ENCODE measurements at places on chromosomes 2 and 18. TPM values are rescaled to one million over a fixed set of nuclear protein-coding genes. Genes with fewer than 3 reads are reported as not detected.

TTC21B gene
- total RNA-seq = 18.8 TPM

TNFAIP6 gene
- 20.3 TPM for total RNA-seq

SERPINB5 gene
- total RNA-seq = not detected

BMP10 gene
- not detected for total RNA-seq

CYRIA gene
- total RNA-seq = 3.5 TPM

CCDC141 gene
- 3.7 TPM for total RNA-seq

CELF4 gene
- not detected for total RNA-seq

HRH4 gene
- not detected for total RNA-seq

GALNT3 gene
- total RNA-seq = 1.5 TPM

ABCG8 gene
- not detected for total RNA-seq

ZNF514 gene
- 7.5 TPM for total RNA-seq

CMPK2 gene
- not detected for total RNA-seq

PRKCE gene
- 5.8 TPM for total RNA-seq

SLC5A6 gene
- total RNA-seq = 54.5 TPM

EEF1B2 gene
- 488 TPM for total RNA-seq

LRATD1 gene
- total RNA-seq = 0.57 TPM

NDUFS1 gene
- 134 TPM for total RNA-seq

DNA sequence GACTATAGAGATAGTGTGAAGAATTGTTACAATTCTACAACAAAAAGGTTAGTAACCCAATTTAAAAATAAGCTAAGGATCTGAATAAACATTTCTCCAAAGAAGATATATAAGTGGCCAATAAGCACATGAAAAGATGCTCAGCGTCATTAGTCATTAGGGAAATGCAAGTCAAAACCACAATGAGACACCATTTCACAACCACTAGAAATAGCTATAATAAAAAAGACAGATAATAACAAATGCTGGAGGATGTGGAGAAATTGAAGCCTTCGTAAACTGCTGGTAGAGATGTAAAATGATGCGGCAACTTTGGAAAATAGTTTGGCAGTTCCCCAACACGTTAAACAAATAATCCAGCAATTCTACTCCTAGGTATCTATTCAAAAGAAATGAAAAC is 366.5 kb upstream of the POU3F3 start:
- DNase-seq = no peak

- DNase-seq = peak; percentile 40
Observed at GRCh38 chr18:56661360-56662062, 10.4 kb downstream of the WDR7 start.

- DNase-seq = no peak
Observed at GRCh38 chr2:67142741-67143140, 254.4 kb upstream of the ETAA1 start.

DNA sequence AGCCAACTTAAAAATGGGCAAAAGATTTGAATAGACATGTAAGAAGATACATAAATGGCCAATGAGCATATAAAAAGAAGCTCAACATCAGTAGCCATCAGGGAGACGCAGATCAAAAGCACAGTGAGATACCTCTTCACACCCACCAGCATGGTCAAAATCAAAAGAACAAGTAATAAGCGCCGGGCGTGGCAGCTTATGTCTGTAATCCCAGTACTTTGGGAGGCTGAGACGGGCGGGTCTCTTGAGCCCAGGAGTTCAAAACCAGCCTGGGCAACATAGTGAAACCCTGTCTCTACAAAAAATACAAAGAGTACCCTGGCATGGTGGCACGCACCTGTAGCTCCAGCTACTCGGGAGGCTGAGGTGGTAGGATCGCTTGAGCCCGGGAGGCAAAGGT is 4.6 kb upstream of the CIB4 start:
- no peak for DNase-seq

DNA sequence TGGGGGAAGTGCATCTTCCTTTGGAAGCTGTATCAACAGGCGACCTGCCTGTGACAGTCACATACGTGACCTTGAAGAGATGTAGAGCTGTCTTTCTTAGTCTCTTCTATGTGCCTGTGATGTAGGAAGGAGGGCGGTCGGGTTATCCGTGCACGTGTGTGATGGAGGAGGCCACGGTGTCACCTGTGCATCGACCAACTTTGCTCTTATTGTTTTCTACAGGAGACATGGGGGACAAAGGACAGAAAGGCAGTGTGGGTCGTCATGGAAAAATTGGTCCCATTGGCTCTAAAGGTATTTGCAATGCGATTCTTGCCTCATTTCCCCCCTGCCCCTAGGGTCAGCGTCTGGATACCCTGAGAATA is 20.7 kb upstream of the ALLC start:
- no peak for DNase-seq

GRCh38 chr2:26585966-26586365 is 55.2 kb downstream of the CIB4 start:
- DNase-seq = no peak

DNA sequence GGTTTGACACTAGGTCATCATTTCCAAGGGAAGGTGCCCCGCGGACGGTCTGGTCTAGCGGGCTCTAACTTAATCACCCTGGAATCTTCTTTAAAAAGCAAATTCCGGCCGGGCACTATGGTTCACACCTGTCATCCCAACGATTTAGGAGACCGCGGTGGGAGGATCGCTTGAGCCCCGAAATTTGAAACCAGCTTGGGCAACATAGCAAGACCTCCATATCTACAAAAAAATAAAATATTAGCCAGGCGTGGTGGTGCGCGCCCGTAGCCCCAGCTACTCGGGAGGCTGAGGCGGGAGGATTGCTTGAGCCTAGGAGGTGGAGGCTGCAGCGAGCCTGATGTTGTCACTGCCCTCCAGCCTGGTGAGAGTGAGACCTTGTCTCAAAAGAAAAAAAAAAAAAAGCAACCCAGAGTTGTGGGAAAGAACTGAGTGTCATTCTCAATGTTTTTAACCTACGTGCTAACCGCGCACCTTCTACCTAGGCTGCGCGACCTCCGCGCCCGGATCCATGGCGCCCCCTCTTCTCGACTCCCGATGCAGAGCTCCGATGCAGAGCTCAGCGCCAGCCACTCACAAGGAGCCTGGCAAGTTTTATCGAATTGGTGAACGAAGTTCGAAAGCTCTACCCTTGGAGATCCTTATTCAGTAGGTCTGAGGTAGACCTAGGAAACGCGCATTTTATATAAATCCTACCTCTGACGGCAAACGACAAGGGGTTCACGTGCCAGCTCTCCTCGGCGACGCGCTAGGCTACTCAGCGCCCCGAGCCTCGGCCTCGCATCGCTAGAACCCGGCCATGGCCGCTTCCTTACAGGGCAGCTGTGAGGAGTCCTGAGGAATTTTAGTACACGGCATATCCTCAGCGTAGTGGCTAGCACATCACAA is 888 bp upstream of the TWSG1 start:
- no peak for DNase-seq

- DNase-seq = no peak
Observed at GRCh38 chr2:80778704-80779103, 474.2 kb upstream of the LRRTM1 start.

DNA sequence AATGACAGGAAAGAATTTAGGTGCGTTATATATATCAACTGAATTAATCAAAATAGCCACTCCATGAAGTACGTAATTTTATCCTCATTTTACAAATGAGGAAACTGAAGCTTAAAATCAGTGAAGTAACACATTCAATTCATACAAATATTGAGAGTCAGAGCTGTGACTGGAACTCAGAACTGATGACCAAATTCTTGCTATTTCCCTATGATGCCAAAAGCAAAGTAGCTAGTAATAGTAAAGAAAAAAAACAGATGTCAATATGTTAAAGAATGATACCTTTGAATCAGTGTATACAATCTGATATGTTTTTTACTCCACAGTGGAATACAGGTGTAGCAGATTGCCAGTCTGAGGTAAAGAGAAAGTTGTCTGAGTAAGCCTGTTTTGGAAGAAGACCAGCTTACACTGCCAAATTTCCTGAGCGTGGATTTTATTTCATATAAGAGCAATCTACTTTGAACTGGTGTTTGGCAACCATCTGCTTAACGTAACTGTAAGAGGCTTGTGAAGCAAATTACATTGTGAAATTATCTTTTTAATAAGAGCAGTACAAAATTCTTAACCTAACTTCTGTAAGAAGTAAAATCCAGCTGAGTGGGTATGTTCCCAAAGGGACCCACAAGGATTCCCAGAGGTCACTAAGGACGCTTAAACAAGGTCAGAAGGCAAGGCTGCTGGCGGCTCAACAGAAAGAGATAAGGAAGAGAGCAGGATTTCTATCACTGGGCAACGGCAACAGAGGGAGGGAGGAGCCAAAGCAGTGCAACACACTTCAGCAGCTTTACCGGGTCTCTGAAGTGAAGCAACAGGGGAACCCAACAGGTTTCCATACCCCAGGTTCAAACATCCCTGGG is 85.6 kb downstream of the IKZF2 start:
- no peak for DNase-seq

DNA sequence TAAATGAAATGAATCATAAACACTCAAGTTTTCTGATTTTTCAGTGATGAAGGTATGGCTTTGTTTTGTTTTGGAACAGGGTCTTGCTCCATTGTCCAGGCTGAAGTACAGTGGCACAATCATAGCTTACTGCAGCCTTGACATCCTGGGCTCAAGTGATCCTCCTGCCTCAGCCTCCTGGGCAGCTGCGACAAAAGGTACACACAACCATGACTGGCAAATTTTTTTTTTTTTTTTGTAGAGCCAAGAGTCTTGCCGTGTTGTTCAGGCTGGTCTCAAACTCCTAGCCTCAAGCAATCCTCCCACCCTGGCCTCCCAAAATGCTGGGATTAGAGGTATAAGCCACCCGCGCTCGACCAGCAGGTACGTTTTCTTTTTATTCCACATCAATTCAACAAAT is 22.5 kb upstream of the LRP2 start:
- DNase-seq = no peak

GRCh38 chr2:98396745-98397355 is 47.8 kb upstream of the INPP4A start:
- no peak for DNase-seq

DNA sequence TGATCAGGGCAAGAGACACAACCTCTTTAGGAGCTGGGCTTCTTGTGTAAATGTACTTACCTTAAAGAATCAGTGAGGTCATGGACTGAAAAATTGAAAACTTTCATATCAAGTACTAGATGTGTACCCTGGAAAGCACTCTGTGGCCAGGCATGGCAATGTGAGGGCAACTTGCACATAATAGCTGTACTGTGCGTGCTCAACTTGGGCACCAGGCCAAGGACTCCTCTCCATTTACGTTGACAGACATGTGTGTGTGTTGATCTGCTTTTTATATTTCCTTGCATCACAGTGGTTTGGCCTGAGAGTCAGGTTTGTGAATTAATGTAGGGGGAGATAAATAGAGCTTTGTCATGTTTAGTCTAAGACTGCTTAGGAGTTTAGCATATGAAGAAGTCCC is 669.5 kb upstream of the REG3G start:
- no peak for DNase-seq

DNA sequence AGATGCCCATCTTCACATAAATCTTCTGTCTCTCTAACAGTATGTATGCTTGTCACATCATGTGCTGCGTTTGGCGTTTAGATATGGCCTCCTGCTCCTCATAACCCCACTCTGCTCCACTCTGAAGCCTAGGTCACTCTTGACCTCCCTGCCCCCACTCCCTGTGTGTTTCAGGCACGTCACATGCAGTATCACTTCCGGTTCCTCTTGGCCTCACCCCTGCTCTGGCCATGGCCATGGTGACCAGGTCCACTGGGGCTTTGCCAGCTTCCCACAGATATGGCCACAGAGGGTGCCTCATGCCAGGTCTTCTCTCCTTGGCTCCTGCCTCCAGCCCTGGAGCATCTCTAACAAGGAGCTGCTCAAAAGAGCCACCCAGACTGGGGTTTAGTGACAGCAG is 160.0 kb downstream of the RNF152 start:
- DNase-seq = no peak

- no peak for DNase-seq
Observed at GRCh38 chr2:127535422-127535901, at the start of gene MYO7B. TSS of gene MYO7B (plus strand) at chr2:127535683. CDS start at chr2:127559723, 24,040 bp downstream.

DNA sequence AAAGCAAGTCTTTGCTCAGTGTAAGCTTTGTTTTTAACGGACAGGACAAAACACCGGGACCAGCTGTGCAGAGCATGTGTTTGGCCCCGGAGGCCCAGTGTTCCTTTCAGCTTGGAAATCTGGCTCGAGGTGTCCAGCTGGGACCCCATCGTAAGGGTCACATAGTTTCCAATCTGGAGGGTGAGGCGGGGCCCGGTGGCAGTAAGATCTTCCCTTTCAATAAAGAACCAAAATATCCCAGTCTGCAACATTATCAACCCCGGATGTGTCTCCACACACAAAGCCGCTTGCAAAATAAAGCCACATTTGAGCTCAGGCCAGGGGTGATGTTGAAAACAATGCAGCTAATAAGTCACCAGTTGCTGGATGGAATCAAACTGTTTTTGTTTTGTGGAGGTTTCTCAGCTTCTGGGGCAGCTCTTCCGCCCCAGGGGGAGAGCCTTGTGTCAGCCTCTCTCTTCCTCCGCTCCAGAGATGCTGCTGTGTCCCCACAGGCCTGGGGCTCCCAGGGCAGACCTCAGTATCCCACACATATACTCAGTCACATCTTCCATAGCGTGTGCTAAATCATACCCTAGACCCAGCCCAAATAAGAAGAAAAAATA is 138.6 kb upstream of the GLI2 start:
- peak; percentile 83 for DNase-seq

- peak; percentile 17 for DNase-seq
Observed at GRCh38 chr2:134070281-134070741, 183.6 kb upstream of the MGAT5 start.

DNA sequence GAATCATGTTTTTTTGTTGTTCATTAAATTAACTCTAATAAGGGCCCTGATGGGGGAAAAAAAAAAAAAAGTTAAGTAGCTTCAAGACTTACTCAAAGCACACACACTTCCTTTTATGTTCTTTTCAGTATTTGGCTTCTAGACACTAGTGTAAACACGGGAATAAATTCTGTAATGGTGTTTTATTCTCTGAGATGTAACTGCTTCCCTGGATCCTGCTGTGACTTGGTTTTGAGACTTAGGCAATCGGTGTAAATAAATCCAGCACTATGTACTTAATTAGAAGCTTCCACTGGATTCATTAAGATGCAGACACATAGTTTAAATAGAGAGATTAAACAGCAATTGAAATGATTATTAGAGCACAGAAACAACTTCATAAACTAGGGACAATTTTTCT is 26.1 kb upstream of the AP1S3 start:
- DNase-seq = no peak

- DNase-seq = no peak
Observed at GRCh38 chr2:7289697-7290096, 372.5 kb downstream of the RNF144A start.

- no peak for DNase-seq
Observed at GRCh38 chr18:24801001-24801400, 340.6 kb downstream of the HRH4 start.

DNA sequence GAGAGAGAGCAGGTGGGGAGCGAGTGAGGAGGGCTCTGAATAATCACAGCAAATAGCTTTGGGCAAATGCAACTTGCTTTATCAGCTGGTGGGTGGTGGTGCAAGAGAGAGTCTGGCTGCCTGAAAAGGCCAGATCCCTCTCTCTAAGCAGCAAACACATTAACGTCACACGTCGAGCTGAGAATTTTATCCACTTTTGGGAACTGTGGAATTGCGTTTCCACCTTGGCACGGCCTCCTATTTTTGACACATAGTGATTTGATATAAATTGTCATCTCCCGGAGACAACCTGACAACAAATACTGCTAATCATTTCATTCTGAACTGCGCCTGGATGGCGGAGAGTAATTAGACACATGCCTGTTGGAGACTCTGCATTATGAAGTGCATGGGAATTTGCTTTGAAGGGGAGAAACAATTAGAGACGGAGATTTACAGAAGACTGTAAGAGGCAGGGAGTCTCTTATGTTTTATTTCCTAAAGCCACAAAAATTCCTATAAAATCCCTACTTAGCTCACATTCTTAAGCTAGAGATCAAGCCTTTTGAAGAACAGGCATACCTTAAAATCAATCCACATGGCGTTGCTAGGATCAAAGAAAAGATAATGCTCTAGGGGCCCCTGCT is 634.1 kb downstream of the TDRD15 start:
- DNase-seq = no peak

GRCh38 chr18:72727038-72727655 is 140.6 kb downstream of the NETO1 start:
- DNase-seq = no peak

Data from LHCN-M2 (cell line).